ENCODE measurements at places on chromosomes 7 and 10.

- no peak for DNase-seq
Measured at GRCh38 chr10:33386926-33387325, 52.5 kb upstream of the NRP1 start.

GRCh38 chr10:98655492-98655891 is 208.8 kb upstream of the HPS1 start:
- no peak for DNase-seq

GRCh38 chr7:44935016-44935415 is 43.8 kb downstream of the MYO1G start:
- DNase-seq: no peak

DNA sequence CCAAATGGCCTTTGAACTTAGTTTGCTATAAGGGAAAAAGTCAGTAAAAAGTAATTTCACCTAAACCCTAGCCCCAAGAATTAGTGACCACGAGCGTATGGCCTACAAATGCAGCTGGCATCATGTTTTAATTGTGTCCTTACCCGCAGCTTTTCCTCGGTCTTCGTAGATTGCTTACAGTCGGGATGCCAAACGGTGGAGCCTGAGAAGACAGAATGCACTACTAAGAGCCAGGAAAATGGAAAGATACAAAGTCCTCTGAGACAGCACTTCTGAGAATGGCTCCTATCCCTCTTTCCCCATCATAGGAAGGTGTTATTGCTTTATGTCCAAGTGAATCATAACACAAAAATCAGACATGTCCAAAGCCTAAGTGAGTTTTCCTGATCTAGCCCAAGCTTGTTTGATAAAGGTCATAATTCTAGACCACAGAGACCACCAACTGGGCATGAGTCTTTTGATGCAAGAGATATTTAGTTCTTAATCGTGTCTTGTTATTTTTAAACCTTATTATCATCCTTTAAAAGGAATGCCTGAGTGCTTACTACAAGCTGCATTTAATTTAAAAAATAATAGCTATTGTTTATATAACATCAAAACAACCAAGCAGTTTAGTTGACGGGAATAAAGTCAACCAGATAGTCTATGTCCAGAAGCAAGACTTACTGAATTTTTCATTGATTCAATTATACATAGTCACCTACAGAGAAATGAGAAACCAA is 83.7 kb upstream of the AFAP1L2 start:
- DNase-seq: no peak

GRCh38 chr7:76316984-76317781 is 14.7 kb downstream of the HSPB1 start:
- DNase-seq: no peak

GRCh38 chr10:96044736-96045135 is 1.4 kb downstream of the CCNJ start:
- DNase-seq: no peak

Measured in T-helper 2 cell (primary cell).